ENCODE measurements at places on chromosomes 16 and 17.

GRCh38 chr16:27740496-27741201 is 190.7 kb downstream of the KATNIP start:
- no peak for DNase-seq

GRCh38 chr17:46800573-46800972 is 17.9 kb downstream of the WNT3 start:
- DNase-seq, result no peak

GRCh38 chr17:42284024-42284369 is 4.3 kb upstream of the STAT5A start:
- DNase-seq, result no peak

GRCh38 chr16:78961464-78961863 is 639.1 kb downstream of the MAF start:
- no peak for DNase-seq

GRCh38 chr17:75105126-75106080 is 4.4 kb upstream of the ARMC7 start:
- peak; percentile 65 for DNase-seq

- DNase-seq, result no peak
Observed at GRCh38 chr16:51766739-51767138, 615.7 kb upstream of the SALL1 start.

DNA sequence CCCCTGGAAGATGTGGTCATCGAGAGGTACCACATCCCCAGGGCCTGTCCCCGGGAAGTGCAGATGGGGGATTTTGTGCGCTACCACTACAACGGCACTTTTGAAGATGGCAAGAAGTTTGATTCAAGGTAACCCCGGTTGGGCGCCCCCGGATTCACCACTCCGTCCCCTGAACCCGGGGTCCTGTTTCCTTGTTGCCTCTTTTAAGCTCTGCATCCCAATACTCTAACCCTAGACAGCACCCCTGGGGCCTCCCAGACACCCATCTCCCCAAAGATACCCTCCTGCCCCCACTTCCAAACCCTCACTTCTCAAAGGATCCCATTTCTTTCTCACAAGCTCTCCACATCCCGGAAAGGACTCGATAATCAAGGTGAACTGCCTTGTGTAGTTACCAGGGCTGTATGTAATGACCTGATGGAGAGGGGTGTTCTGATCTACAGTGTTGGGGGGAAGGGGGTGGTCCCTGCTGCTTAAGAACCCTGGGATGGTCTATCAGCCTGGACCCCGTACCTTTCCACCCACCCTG is 412 bp downstream of the FKBP10 start:
- no peak for DNase-seq

- DNase-seq, result no peak
Observed at GRCh38 chr16:53457670-53458069, 23.4 kb downstream of the RBL2 start.
